ENCODE measurements at places on chromosomes 3 and 15. TPM values are rescaled to one million over a fixed set of nuclear protein-coding genes. Genes with fewer than 3 reads are reported as not detected.

Gene CMTM8
- 6.9 TPM for total RNA-seq

Gene FSTL1
- total RNA-seq: 0.31 TPM

Gene VPS39
- 76.9 TPM for total RNA-seq

Gene ITGA11
- total RNA-seq: 0.60 TPM

Gene HRG
- not detected for total RNA-seq

Gene APOD
- not detected for total RNA-seq

Gene CILP
- total RNA-seq: 0.05 TPM

Gene RUBCN
- 36.0 TPM for total RNA-seq

Gene SAXO2
- not detected for total RNA-seq

Gene GOLGA8G
- total RNA-seq: not detected

Gene CHRD
- total RNA-seq: not detected

Gene SLC28A2
- not detected for total RNA-seq

Gene PSTPIP1
- 143 TPM for total RNA-seq

Gene ZBTB20
- total RNA-seq: 12.0 TPM

Gene ROPN1
- not detected for total RNA-seq

Gene WDR82
- 139 TPM for total RNA-seq

Gene GNAT1
- not detected for total RNA-seq

Gene SLC24A5
- not detected for total RNA-seq

Gene SLC51B
- not detected for total RNA-seq

Gene ECE2
- total RNA-seq: not detected

Gene EPB42
- total RNA-seq: not detected

Data from activated naive CD4-positive, alpha-beta T cell treated with anti-CD3 and anti-CD28 coated beads, Interleukin-2, amount 10 ng/mL, durations not matched to agents 5 hours and 36 hours (primary cell).